Stimulated activated CD4-positive, alpha-beta T cell treated with anti-CD3 and anti-CD28 coated beads, Interleukin-15, amount 100 ng/mL, for 48 hours (primary cell): ENCODE measurements at places on chromosomes 7 and 10.

DNA sequence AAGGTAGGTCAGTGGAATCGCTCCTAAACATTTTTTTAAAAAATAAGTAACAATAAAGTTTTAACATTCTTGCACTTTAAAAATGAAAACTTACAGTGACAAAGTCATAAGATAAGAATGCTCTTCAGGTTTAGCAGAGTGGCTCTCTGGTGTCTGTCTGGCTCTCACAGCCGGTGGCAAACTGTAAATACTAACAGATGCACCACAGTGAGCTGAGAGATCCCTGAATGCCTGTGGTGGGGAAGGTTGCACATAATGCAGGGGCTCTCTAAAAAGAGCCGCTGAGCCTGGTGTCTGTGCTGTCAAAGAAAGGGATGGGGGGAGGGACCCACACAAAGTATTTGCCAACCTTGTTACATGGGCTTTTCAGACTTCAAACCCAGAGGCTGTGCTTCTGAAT lies 498.3 kb downstream of the CCSER2 start:
- no peak for DNase-seq

DNA sequence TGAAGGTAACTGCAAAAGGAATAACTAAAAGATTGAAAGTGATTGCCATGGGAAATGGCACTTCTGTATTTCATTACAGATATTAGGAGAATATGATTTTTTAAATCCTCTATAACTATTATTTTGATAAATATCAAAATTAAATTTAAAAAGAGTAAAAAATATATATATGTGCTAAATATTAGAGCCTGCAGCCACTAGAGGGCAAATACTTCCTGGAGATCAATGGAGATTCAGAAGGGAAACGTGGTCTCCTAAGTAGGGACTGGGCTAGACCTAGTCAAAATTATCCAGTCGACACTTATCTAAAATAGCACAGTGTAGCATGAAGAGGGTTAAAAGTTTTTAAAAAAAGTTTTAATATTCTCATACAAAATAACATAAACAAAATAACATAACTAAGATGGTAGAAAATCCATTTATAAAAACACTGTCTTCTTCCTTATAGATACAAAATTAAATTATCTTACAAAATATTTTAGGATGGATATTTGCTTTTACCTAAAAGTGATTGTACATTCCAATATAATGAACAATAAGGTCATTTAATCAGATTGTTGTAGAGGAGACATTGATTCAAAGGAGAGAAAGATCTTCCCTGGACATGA lies 434.3 kb downstream of the MDFIC start:
- DNase-seq, result no peak

GRCh38 chr7:20742913-20743312 lies 43.8 kb downstream of the SP8 start:
- DNase-seq, result no peak

- no peak for DNase-seq
Measured at GRCh38 chr7:156470399-156471320, 169.9 kb upstream of the RNF32 start.

- no peak for DNase-seq
Measured at GRCh38 chr10:54402576-54402975, 398.5 kb downstream of the PCDH15 start.

DNA sequence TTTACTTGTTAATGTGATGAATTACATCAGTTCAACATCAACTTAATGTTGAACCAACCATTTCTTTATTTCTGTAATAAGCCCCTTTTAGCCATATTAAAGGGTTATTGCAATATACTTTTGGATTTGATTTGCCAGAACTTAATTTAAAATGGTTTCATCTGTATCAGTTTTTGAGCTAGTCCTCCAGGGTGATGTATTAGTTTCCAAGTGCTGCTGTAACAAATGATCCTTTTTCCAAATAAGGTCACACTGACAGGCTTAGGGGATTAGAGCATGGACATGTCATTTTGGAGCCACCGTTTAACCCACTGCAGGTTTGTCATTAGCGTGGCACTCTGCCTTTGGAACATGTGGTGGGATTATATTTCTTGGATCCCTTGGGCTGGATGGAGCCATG lies 244.8 kb upstream of the PLPP4 start:
- no peak for DNase-seq

DNA sequence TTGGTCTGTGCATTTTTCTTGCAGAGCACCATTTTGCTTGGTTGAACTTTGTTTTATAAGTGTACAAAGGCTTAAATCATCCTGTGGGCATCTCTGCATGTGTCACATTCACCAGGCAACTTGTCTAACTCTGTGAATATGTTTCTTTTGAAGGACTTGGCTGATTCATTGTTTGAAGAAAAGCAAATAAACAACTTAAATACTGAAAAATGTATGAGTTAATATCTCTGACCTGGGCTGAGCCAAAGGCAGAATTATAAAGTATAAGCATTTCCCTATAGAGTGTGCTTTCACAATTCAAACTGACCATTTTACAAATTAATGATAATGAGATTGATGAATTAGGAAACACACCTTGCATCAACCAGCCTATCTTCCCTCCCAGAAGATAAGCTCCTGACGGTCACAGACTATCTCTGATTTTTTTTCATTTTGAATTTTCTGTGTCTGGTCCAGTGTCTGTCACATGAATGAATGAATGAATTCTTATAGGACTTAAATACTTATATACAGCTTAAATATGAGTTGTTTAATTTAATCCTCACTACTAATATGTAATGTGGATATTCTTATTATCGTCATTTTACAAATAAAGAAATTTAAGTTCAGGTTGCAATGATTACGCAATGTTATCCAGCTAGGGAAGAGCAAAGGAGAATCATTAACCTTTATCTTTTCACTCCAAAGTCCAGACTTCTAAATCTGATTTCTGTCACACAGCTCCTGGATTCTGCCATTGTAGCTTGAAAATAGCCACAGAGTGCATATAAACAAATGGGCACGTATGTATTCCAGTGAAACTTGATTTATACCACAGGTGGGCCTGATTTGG lies 182.0 kb upstream of the PHYHIPL start:
- DNase-seq, result no peak

DNA sequence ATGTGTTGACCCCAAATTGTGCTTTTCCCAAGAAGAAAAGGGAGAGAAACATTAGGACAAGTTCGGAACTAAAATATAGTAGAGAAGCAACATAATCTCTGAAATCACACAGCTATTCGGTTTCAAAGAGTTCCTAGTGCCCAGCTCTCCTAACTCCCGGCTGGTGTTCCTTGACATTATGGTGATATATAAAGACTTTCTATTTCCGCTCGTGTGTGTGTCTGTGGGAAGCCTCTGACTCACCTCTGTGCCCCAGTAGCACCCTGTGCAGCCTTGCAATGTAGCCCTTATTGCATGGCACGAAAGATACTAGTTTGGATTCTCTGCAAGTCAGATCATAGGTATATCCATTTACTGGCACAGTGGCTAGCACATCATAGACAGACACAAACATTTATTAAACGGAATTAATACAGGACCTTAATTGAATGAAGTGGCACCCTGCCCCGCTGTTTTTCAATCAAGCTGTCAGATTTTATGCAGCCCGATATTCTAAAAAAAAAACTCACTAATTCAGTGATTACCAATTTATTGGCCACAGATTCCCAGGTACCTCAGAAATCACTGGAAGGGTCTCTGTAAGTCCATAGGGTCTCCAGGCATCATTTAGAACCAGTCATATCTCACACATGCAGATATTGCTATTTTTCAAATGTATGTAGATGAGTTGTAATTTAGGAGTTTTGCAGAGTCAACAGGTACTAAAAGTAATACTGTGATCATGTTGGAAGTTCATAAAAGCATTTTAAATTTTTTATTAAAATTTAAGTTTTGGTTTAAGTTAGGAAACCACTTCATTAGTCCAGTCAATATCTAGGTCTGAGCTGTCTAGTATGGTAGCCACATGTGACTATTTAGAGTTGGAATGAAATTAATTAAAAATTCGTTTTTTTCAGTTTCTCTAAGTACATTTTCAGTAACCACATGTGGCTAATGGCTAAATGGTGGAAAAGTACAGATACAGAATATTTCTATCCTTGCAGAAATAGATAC lies 43.3 kb downstream of the SFTPD start:
- no peak for DNase-seq
